Fibroblast of skin of right biceps (primary cell): ENCODE measurements at places on chromosomes 2 and 18.

DNA sequence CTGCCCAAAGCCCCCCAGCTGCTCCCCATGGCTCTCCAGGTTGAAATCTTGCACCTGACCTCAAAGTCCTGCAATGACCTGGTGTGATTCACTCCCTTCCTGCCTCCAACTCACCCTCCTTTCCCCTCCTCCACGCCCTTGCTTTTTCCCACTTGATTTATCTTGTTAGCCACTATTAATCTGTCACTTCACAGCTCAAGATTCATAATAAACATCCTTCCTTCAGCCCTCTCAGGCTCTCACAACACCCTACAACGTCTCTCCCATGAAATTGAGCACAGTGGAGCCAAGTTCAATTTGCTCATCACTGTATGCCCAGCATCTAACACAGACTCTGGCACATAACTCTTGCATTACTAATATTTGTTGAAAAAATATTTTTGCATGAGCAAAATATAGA is 85.6 kb upstream of the SLC35G4 start:
- DNase-seq, result peak; percentile 36

DNA sequence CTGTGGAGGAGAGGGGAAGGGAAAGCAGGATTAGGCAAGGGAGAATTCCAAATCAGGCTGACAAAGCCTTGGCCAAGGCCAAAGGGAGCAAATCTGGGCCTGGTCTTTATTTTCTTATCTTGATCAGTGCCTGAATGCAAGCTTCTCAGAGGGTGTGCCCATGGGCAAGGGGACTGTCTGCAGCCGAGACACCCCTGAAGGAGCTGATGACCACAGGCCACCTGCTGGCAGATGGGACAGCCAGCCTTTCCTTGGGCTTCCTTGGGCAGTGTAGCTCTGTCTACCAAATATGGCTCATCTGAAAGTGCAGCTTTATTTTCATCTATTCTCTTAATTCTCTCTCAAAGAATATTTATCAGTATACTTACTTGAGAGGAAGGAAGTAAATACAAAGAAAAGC is 117.0 kb downstream of the PKP4 start:
- DNase-seq, result no peak

DNA sequence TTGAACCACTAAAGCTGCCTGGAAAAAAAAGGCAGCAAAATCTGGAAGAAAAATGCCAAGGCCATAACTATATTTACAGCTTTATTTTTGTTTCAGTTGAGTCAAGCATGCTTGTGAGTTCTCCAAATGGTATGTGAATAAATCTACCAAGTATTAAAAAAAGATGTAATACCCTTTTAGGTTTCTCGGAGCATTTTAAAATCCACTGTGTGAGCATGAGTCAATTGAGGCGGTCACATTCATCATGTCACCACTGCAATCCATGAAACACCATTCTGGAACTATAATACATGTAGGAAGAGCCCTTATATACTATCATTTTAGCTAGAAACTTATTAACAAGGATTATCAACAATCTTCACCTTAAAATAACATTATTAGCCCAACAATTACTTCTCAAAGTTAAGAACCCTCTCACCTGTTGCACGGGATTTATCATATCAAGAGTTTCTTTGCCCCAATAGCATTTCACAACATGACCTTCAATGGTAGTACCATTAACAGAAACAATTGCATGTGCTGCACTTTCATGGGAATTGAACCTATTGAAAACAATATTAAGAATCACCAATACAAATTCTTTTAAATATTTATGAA is 24.2 kb upstream of the C2orf42 start:
- DNase-seq, result peak; percentile 96

- no peak for DNase-seq
Measured at GRCh38 chr18:57619876-57620275, 1.8 kb downstream of the NARS1 start.

DNA sequence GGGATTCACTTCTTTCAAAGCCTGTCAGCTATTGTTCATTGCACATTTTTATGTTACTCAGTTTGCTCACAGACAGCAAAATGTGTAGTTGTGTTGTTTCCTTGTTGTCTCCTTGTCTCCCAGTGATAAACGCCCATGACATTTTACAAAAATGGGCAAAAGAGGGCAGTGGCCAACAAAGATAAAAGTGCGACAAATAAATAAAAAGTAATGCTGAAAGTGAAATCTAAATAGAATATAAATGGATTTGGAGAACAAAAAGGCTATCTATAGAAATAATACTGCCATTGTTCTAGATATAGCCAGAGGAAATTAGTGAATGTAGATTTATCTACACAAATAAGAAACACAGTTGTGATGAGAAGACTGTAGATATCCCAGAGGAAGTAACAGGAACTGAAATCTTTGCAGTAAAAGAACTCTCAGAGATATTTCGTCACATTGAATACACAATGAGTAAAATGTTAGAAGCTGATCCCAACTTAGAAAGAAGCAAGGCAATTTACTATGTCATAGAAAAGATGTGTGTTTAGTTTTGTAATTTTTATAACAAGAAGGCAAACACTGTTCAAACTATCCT is 1186.2 kb upstream of the FAM98A start:
- no peak for DNase-seq

GRCh38 chr2:177187631-177188312 is 24.8 kb upstream of the HNRNPA3 start:
- DNase-seq, result peak; percentile 80

GRCh38 chr2:167187049-167187727 is 298.9 kb downstream of the XIRP2 start:
- DNase-seq, result no peak

GRCh38 chr2:226561962-226562361 is 237.7 kb downstream of the IRS1 start:
- no peak for DNase-seq

DNA sequence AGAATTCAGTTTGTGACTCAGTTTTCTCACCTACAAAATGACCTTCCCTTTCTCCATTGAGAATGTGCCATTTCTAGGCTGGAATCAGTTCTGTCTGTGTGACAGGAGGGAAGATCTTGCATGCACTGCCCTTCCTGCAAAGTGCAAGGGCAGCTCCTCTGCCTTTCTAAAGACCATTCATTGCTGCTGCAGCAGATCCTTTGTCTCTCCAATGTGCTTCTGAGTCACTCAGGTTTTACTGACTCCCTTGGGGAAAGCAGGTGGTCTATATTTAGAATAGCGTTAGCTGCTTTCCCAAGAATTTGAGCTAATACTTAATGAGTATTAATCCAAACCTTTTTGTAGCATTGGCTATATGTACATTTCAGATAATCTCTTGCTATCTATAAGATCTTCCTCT is 62.5 kb downstream of the DAW1 start:
- DNase-seq, result no peak

GRCh38 chr2:208255557-208256106 is 761 bp upstream of the IDH1 start:
- no peak for DNase-seq

DNA sequence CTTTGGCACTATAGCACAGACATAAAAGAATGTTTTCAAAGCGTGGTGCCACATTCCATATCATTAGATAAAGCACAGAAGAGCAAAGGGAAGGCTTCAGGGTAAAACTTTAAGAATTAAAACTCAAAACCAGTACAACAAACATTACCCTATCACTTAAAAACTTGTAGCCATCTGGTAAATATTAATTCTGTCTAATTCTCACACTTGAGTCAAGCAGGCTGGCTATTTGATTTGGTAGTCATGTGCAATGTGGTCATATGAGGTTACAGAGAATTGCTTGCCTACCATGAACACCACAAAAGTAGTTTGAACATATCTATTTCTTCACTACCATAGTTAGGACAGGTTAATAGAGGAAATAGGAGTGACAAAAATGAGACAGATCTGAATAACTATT is 244.9 kb downstream of the IRS1 start:
- peak; percentile 30 for DNase-seq

DNA sequence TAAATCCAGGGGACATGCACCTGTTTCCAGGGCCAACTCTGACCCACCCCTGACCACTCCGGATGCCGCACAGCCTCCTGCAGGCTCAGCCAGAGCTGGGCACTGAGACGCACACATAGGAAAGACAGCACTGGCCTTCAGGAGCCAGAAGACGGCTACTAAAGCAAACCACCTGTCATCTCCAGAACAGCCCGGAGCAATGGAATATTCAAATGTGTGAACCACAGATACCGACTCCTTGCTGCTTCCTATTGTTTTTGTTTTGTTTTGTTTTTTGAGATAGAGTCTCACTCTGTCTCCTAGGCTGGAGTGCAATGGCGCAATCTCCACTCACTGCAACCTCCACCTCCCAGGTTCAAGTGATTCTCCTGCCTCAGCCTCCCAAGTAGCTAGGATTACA is 94.0 kb downstream of the LAMA1 start:
- DNase-seq, result no peak

DNA sequence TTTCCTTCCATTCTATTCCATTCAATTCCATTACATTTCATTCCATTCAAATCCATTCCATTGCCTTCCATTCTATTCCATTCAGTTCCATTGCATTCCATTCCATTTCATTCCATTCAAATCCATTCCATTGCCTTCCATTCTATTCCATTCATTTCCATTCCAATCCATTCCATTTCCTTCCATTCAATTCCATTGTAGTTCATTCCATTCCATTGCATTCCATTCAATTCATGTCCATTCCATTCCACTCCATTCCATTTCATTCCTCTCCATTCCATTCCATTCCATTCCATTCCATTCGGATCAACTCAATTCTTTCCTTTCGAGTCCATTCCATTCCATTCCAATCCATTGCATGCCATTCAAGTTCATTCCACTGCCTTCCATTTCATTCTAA is 1128.3 kb downstream of the RPIA start:
- DNase-seq, result no peak

DNA sequence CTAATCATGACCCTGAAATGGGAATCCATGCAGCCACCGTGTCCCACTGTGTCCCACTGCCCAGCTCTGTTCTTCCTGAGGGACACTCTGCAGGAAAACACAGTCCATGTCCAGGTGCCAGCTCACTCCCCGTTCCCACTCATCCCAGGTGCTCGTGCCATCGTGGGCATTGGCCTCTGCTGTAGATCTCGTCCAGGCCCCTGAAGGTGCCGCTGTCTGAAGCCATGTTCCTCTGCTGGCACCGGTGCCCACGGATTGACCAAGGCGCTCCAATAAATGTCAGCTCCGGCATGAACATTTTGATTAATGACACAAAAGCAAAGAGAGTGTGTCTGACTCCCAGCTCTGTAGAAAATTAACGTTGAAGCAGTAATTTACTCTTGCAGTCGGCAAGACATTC is 280.1 kb upstream of the SALL3 start:
- DNase-seq, result no peak

GRCh38 chr2:42492691-42493467 is 903 bp downstream of the KCNG3 start:
- no peak for DNase-seq

DNA sequence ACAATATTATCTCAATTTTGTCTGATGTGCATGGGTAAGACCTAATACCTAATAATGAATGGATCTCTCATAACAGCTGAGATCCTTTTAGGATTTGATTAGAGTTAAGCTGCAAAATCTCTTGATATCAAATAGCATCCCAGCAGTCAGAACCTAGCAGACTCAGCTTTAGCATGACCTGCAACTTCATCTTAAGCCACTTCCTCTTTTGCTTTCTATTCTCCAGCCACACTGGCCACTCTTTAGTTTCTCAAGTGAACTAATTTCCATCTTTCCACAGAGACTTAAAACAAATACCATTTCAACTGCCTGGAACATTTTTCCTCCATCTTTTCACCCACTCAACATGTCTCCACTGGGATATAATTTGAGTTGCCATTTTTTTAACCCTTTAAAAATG is 1251.6 kb upstream of the ZEB2 start:
- DNase-seq, result no peak

GRCh38 chr2:207459990-207460757 is 69.6 kb upstream of the CREB1 start:
- no peak for DNase-seq

DNA sequence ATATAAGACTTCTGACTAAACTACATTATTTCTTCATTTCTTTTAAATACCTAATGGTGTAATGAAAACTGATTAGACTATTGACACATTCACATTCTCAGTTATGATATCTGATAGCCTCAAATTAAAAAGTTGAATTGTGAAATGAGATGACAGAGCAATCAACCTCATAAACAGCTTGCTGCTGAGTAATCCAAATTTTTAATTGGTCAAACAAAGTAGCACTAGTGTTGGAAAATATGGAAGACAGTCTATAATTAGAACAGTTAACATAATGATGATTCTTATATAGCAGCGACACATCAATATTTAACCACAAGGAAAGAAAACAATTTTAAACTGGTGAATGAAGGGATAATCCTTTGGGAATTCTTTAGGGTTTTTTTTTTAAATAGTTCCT is 91.9 kb upstream of the LRP1B start:
- no peak for DNase-seq

DNA sequence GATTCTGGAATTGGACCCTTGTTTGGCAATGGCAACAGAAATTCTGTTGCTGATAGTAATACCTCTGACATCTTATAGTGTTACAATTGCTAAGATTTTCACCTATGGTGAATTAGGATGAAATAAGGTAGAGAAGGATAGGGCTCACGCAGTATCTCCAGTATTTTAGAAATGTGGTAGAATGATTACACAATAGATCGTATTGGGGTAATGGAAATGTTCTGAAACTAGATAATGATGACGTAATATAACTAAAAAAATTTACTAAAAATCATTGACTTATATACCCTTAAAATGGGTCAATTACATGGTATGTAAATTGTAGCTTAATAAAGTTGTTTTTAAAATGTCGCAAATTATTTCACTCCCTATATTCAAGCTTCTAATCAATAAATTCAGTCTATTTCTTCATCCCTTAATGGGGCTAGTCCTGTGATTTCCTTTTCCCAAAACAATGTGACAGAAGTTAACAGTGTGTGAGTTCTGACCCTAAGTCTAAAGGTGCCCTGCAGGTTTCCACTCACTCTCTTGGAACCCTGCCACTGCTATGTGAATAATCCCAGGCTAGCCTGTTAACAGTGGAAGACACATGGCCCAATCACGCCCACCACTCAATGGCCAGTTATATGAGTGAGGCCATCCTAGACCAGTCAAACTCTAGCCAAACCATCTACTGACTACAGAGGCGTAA is 31.2 kb downstream of the USP37 start:
- DNase-seq, result no peak

GRCh38 chr2:121285926-121286325 is 924 bp upstream of the TFCP2L1 start:
- DNase-seq, result no peak

GRCh38 chr2:50181212-50181611 is 850.7 kb downstream of the NRXN1 start:
- no peak for DNase-seq
